ENCODE measurements at places on chromosomes 7 and 10.

DNA sequence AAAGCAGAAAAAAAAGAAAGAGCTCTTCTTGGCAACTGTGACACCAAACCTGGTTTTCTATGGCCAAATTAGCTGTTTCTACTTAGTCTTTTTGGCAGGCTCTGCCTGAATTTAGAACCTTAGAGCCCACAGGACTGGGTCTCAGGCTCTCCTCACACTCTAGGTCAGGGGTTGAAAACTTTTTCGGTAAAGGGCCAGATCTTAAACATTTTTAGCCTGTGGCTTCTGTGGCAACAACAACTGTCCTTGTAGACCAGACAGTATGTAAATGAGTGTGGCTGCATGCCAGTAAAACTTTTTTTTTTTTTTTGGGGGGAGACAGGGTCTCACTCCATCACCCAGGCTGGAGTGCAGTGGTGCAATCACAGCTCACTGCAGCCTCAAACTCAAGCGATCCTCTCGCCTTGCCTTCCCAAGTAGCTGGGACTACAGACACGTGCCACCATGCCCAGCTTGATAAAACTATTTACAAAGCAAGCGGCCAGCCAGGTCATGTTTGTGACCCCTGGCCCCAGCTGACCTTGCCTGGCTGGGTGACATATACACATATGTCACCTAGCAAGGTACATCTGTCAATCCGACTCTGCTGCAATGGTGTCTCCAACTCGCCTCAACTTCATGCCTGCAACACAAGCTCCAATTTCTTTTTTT lies 17.4 kb downstream of the KPNA7 start:
- DNase-seq, result no peak

GRCh38 chr7:1103789-1104515 lies 16.0 kb downstream of the GPER1 start:
- DNase-seq, result no peak

GRCh38 chr7:4713183-4713784 lies 31.2 kb downstream of the FOXK1 start:
- DNase-seq, result peak; percentile 35

DNA sequence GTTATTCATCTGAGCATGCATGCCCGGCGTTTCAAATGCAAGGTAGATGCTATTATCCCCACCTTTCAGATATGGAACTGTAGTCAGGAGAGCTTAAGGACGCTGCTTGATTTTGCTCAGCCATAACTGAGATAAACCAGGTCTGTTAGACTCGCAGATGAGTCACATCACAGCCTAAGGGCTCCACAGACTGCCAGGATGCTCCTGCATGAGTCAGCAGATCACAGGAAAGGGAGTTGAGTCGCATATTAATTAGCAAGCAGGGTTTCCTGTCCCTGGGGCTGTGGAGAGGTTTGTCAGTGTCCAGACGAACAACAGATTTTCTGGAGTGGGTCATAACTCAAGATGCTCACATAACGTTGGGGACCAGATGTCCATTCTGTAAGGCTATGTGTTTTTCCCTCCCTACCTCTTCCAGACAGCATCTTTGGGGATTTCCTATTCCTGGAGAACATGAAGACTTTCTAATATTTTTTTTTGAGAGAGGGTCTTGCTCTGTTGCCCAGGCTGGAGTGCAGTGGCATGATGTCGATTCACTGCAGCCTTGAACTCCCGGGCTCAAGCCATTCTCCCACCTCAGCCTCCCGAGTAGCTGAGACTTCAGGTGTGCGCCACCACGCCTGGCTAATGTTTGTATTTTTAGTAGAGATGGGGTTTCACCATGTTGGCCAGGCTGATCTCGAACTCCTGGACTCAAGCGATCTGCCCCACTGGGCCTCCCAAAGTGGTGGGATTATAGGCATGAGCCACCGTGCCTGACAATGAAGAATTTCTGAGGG lies 36.7 kb downstream of the PFKFB3 start:
- DNase-seq, result no peak

- DNase-seq, result no peak
Measured at GRCh38 chr10:28580825-28581224, 47.9 kb downstream of the WAC start.

DNA sequence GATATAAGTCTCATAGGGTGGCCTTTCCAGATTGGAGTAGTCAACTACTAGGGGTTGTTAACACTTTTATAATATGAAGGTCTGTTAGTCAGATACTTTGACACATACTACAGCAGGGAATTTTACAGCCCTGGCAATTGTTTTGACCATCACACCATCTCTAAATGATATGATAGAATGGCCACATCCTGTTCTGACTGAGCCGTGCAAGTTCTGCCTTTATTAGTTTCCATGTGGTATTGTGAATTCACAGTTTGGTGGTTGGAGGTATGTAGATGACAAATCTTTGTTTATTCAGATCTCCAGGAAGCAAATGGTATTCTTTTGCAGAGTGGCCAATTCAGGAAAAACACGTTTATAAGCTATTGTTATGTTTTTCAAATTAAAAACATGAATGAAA lies 83.0 kb downstream of the NRG3 start:
- DNase-seq, result no peak

GRCh38 chr7:18457832-18458231 lies 37.7 kb upstream of the HDAC9 start:
- DNase-seq, result no peak

- no peak for DNase-seq
Measured at GRCh38 chr7:46321556-46322205, 400.6 kb upstream of the IGFBP3 start.

All from posterior cingulate gyrus (tissue), 11 donors.